Epithelial cell of esophagus (primary cell): ENCODE measurements at places on chromosomes 7 and 10.

DNA sequence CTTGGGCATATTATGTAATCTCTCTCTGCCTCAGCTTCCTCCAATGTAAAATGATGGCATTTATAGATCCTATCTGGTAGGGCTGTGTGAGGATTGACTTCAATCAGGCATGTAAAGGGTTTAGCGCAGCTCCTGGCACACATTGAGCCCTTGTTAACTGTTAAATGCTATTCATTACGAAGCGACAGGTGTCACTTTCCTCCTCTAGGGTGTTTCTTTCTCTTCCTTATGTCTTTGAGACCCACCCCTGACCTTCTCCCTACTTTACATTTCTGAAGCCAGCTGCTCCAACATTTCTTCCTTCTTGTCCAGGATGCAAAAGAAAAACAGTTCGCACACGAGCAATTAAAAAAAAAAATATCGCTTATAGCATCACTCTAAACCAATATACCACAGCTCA, 5.7 kb upstream of the R3HCC1L start:
- no peak for DNase-seq

DNA sequence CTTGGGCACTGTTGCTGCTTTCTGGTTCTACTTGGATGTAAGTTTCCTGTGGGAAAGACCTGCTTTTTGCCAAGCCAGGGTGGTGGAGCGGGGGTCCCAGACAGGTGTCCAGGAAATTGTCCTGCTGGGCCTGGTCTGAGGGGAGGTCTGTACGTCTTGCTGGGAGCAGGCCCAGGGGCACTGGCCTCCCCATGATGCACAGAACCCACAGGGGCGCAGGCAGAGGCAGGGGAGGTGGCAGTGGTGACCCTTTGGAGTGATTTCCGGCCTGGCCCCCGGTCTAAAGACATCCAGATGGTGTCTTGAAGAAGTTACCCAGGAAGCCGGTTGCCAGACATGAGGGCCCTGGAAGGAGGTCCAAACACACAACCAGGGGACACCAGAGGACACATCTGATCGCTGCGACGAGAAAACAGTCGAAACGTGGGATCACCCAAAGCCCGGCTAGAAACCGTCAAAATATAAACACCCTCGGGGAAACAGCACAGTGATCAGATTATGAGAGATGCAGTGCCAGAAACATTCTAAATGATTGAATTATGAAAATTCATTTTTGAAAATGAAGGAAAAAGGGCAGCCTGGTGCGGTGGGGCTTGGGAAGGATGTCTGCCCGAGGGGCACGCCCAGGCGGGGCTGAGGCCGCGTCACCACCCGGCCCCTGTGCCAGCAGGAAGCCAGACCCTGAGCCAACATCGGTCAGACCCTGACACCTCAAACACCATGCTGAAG, 59.6 kb downstream of the TMEM270 start:
- no peak for DNase-seq

DNA sequence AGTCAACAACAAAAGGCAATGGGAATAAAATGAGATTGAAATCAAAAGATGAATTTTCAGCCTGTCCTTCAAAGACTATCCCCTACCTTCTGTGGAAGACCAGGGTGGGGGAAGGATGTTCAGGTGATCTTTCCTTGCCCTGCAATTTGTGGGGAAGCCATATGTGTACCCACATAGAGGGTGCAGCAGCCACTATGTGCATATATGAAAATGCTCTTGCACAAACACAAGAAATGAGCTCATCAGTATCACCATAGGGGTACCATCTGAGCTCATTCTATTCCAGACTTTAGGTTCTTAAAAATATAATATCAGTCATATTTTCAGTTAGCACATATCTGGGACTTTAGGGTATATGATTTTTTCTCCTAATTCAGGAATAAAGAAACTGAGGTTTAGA, 17.7 kb downstream of the GIMAP5 start:
- no peak for DNase-seq

DNA sequence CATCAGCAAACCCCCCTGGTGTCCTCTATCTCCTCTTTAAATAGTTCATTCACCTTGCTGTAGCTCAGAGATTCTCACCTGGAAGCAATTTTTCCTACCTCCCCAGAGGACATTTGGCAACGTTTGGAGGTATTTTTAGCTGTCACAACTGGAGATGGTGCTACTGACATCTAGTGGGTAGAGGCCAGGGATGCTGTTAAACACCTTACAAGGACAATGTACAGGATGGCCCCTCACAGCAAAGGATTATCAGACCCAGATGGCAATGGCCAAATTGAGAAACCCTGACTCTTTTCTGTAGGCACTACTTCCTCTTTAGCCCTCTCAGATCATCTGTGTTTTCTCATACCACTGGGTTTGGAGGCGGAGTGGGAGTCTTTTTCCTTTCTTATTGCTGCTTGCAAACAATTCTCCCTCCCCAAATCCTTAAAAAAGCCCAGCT, 13.2 kb upstream of the TRA2A start:
- DNase-seq: peak; percentile 75

- no peak for DNase-seq
Measured at GRCh38 chr10:287026-287709, 151.9 kb downstream of the ZMYND11 start.

DNA sequence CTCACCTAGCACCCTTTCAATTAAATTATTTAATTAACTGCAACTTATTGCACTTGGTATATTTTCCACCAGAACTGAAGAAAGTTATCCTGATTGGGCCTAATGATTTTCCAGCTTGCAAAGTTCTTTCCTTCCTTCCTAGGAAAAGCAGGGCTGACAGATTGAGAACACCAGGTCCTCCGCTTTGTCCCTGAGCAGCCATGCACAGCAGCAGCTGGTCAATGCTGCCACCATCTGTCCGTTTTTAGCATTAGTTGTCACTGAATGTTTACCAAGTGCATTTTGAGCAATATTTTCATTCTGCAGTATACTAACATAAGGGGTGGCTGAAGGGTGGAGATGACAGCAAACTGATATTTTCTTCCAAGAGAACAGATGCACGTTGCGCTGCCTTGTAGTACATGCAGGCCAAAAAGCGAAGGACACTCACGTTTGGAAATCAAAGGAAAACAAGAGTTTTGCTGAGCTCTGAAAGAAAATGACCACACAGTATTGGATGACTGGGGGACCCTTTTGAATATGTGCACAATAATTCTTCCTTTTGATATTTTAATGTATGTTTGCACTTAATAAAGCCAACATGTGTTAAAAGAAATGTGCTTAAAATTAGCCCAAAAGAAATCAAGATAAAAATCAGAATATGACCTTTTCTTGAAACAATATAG, 248.8 kb upstream of the PTN start:
- DNase-seq: peak; percentile 81

DNA sequence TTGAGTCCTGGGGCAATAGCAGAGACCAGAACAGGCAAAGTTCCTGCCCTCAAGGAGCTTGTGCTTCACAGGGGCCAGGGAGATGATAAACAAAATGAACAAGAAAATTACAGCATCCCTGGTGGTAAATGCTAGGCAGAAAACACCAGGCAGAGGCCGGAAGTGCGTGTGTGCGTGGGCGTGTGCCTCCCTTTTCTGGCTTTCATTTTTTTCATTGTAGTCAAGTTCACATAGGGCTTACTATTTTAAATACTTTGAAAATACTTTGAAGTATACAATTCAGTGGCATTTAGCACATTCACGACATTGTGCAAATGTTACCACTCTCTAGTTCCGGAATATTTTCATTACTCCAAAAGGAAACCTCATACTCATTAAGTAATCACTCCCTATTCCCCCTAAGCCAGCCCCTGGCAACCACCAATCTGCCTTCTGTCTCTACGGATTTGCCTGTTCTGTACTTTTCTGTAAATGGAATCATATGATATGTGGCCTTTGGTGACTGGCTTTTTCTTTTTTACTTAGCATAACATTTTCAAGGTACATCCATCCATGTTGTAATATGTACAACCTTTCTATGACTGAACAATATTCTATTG, 88.1 kb upstream of the PDCD4 start:
- peak; percentile 17 for DNase-seq

- DNase-seq: no peak
Measured at GRCh38 chr7:47413526-47414341, 168.2 kb downstream of the TNS3 start.

- DNase-seq: no peak
Measured at GRCh38 chr7:69892790-69893189, 294.5 kb downstream of the AUTS2 start.

- DNase-seq: peak; percentile 17
Measured at GRCh38 chr7:112383671-112384417, 66.4 kb upstream of the IFRD1 start.

DNA sequence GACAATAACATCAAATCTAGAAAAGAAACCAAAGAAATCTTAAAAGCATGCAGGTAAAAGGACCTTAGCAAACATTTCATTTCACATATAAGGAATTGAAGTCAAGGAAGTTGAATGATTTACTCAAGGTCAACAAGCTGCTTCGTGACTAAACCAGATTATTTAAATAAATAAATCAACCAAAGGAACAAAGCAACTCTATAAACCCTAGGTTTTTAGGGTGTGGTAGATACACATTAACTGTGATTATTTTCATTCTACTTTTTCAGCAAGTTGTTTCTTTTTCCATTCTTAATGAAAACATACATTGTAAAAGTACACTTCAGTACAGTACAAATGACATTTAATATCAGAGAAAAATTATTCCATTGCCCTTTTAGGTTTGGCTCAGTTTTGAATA, 382.0 kb upstream of the STEAP1 start:
- DNase-seq: no peak

DNA sequence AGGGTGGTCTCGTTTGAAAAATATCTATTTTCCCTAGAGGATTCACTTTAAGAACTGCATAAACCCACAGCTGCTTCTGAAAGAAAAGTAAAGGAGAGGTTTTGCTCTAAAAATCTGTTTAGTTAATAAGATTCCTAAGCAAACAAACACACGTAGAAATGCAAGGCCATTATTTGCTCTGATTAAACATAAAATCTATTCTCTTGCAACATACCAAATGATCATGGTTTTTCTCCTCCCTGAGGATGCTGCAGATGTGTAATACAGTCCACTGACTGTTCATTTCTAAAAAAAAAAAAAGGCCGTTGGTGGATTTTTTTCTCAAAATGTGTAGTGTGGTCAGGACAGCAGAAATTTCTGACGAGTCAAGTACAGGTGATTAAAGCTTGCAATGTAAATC, 98.6 kb downstream of the BUB3 start:
- DNase-seq: no peak

DNA sequence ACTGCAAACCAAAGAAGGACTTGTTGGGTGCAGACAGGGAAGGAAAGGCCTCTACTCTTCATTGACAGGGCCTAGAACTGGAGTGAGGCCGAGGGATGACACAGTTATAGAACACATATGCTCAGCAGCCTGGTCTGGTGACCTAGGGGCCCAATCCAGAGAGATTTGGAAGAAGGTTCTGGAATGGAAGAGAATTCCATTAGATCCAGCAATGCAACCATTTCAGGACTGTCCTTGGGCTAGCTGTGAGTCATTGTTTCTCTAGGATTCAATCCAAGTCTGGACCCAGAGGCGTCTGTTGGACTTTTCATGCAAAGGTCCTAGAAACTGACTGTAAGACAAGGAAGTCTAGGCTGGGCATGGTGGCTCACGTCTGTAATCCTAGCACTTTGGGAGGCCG, 59.2 kb downstream of the WIPF3 start:
- peak; percentile 40 for DNase-seq

DNA sequence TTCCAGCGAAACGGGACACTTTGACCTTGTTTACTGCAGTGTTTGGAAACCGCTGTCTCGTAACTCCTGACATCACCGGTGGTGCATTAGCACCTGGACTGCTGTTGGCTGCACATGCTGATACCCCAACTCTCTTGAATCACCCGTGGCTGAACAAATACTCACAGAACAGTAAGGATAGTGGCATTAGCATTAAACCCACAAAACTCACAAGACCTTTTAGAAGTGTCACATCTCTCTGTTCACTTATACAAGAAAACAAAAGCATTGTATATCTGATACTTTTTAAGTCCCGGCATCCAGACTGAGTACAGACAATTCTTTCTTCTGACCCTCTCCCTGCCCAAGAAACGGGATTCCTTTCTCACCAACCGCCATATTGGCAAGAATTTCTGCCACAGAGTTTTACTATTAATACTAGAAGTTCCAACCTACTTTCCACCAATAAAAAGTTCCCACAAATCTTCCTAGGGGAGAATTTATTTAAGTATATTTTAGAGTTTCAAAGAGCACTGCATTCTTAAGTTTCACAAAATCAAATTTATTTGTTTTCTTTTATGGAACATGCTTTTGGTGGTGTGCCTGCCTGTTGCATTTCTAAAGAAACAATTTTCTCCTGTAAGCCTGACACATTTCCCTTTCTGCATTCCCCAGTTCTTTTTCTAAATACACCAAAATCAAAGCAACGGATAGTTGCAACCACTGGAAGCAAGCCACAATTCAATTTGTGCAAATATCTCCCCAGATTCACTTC, 208.4 kb upstream of the KLF14 start:
- peak; percentile 85 for DNase-seq

GRCh38 chr7:129780257-129780973, 168.9 kb downstream of the NRF1 start:
- DNase-seq: peak; percentile 95

GRCh38 chr7:101218236-101219125, 516 bp downstream of the ZNHIT1 start:
- DNase-seq: no peak

GRCh38 chr7:51067258-51067657, 249.4 kb downstream of the COBL start:
- DNase-seq: no peak

GRCh38 chr10:131424053-131424452, 112.5 kb upstream of the TCERG1L start:
- DNase-seq: no peak

- DNase-seq: peak; percentile 11
Measured at GRCh38 chr7:3146571-3147226, 103.0 kb upstream of the CARD11 start.

- DNase-seq: peak; percentile 63
Measured at GRCh38 chr10:30437031-30437841, 3.3 kb downstream of the MAP3K8 start.

DNA sequence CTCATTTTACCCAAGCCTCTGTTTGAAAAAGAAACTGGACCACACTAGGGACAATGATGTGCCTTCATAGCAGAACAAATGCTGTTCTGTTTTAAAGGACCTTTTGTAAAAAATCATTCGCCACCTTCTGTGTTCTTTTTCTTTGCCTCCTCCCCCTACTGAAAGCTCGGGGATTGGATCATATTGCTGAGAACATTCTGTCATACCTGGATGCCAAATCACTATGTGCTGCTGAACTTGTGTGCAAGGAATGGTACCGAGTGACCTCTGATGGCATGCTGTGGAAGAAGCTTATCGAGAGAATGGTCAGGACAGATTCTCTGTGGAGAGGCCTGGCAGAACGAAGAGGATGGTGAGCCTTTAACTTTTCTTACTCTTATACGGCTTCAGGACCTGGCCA, 62.2 kb downstream of the POLL start:
- DNase-seq: no peak
